Stimulated activated CD4-positive, alpha-beta T cell treated with anti-CD3 and anti-CD28 coated beads, Interleukin-15, amount 100 ng/mL, for 1 hour (primary cell): ENCODE measurements at places on chromosomes 3 and 15.

- DNase-seq, result no peak
Measured at GRCh38 chr3:108234387-108234957, 12.2 kb upstream of the IFT57 start.

DNA sequence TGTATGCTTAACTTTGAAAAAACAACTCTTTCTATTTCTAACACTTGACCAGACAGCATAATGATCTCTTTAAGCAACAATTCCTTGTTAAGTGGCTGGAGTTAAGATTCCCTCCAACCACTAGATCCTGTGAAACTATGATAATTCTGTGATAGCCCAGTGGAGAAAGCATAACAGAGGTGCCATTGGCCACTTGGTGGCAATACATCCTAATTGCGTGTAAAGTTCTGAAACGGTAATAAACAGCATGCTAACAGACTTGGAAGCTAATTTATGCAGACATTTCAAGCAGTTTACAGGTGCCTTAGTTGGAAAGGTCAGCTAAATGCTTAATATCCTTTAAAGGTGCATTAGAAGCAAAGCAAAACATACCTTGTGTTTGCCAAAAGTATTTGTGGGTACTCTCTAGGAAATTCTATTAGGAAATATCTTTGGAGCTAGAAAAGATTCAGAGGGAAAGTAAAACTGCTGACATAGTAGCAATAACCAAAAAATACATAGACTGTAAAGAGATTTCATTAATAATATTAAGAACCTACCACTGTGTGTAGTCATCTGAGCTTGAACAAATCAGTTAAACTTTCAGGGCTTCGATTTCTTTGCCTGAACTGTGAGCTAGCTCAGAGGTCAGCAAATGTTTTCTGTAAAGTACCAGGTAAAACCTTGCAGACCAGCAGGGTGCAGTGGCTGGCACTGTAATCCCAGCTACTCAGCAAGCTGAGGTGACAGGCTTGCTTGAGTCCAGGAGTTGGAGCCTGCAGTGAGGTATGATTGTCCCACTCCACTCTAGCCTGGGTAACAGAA is 19.0 kb upstream of the CSTA start:
- DNase-seq, result no peak

DNA sequence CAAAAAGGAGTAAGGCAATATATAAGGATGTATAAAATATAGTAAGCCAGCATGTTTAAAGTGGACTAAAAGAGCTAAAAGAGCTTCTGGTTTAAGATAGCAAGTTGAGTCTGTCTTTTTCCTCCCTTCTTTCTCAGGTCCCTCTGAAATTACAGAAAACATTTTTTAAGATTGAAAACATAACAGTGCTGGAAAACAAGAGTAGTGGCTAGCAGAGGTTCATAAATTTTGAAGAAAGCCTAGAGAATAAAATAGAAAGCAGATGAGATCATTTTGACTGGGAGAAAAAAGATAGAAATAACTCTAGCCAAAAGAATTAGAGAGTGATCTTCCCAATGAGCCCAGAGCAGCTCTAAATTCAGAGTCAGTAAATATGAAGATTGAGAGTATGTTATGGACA is 41.9 kb downstream of the ATP8B4 start:
- no peak for DNase-seq

DNA sequence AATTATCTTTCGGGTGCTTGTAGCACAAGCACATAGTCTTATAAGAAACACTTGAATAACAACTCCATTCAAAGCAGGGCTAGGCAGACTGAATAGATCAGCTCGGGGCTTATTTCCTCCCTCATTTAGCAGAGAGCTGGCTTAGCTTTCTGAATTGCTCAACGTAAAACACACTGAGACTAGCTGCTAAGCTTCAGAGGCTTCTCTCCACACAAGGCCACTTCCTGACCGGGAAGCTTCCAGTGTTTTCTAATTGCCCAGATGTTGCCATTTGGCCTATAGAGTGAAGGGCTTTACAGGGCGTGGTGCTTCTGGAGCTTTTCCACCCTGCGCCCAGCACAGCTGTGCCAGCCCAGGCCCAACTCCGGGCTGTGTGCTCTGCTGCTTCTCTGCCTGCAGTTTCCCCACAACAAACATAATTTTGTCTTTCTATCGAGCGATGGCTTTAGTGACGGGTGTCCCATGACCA is 16.6 kb downstream of the FAM240A start:
- DNase-seq, result no peak

GRCh38 chr3:101535221-101535620 is 22.2 kb upstream of the SENP7 start:
- no peak for DNase-seq

DNA sequence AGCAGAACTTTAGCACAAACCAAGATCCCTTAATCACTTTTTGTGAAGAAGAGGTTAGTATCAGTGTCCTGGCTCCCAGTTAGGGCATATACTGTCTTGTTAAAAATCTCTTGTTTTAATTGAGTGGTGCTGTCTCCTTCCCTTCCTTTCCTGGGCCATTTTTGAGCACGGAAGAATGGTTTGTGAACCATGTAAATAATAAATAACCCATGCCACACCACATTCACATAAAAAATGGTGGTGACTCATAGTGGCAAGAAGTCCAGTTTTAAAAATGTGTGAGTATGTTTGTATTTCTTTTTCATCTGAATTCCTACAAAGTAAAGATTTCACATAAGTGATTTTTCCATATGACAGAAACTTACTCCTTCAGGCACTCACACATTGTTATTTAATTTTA is 59.1 kb upstream of the SPRED1 start:
- no peak for DNase-seq

DNA sequence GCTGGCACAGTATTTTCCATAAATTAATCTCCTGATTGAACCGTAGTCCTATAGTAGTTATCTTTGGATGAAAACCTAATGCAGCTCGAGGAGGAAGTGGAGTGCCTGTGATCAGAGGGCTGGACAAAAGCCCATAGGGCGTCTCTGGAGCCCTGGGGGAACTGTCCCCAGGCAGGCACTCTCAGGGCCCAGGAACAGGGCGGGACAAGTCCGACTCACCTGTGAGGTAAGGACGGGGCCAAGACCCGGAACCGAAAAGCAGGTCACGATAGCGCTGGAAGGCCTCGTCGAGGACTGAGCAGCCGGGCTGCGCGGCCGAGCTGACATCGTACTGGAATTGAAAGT is 341 bp downstream of the HEXA start:
- DNase-seq, result no peak

DNA sequence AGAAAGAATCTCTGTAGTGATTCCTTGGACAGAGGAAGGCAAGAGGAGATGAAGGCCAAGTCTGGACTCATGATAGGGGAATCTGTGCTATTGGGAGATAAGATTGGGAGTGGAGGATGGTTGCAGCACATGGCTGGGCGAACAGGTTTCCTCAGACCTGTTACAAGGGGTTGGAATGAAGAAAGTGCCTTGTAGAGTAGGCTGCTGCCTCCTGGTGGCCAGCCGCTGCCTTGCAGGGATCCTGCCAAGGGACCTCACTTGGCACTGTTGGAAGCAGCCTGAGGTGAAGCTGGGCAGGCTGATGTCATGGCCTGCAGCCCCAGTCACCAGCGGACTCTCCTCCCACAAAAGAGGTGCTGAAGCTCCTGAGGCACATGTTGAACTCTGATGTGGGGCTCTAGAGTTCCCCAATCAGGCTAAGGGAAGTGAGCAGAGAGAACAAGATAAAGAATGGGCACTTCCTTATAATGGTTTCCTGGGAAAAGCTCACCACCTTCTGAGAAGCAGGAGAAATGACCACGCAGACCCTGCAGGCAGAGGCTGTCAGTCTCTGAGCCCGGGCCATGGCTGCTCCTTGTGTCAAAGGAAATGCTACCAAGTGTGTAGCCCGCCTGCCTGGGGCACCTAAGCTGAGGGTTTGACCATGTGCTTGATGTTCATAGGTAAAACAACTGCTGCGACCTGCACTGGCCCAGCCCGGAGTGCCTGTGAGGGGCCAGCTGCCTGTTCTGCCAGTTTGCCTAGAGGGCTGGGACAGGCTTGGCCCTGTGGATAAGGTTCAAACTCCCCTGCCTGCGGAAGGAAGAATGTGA is 1.6 kb upstream of the TEX264 start:
- DNase-seq, result peak; percentile 49

GRCh38 chr15:99098426-99098825 is 6.5 kb upstream of the SYNM start:
- no peak for DNase-seq

DNA sequence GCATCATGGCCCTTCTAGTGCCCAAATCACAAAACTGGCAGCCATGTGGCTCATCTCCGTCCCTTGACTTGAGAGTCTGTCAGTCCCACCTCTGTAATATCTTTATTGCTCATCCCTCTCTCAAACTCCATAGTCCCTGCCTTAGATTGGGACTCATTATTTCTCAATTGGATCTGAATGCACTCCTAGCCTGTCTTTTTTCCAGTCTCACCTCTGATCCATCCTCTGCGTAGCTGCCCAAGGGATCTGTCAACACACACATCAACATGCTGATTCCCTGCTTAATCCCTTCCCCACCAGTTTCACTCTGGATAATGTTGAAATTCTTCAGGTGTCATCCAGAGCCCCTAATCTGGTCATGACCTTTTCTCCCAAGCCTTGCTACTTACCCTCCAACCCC is 39.3 kb downstream of the NMNAT3 start:
- DNase-seq, result no peak

GRCh38 chr3:114496021-114496434 is 202.2 kb downstream of the TIGIT start:
- no peak for DNase-seq

DNA sequence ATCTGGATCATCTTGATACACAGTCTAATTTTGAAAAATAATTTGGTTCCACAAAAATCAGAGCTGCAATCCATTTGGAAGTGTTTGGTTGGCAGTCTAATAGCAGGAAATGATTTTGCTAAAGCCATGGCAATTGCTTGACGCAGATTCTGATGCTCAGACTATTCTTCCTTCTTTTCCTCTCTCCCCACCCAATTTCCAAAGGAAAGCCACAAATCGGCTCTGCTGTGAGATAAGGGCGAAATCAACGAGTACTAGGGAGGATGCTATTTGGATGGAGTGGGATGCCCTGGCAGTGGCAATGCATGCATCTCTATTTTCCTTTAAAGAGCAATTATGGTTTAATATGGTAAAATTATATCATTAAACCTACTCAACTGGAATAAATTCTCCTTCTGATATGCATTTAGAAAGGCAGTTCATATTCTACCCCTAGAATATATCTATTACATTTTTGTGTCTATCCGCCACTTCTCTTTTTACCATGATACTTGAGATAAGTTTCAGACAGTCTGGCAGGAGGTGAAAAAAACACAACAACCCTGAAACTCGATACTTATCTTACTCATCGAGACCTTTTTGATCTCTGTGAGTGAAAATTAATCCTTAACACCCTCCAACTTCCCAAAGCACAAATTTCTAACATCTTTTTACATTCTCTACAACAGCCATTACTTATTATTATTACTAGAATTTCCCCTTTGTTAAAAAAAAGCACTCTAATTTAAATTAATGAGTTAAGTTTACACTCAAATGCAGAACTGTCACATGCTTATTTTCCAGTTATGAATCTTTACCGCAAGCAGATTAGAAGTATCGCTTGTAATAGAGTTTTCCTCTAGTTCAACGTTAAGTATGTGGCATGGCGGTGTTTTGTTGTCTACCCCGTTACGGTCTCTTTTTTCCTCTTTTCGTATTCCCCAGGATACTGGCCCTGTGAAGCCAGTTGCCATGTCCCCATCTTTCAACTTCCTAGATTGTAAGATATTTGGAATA is 433.3 kb downstream of the FOXP1 start:
- DNase-seq, result no peak

DNA sequence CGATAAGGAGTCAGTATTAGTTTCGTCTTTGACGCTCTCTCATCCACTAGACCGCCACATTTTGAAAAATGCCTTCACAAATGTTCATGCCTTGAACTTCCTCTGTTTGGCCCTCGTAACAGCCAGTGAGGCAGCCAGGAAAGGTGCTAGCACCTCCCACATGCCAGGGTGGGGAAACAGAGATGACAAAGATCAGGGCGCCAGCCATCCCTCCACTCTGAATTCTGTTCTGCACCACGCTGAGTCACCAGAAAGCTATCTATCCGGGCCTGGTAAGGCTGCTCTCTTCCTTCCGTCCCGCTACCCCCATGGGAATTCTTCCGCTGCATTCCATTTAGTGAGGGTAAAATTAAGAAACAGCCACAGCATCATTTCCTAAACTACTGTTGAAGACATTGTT is 31.3 kb upstream of the BCL2L10 start:
- no peak for DNase-seq

GRCh38 chr3:194686816-194687637 is 1.3 kb downstream of the FAM43A start:
- DNase-seq, result peak; percentile 27

- DNase-seq, result no peak
Measured at GRCh38 chr3:153284282-153284938, 122.4 kb downstream of the RAP2B start.

DNA sequence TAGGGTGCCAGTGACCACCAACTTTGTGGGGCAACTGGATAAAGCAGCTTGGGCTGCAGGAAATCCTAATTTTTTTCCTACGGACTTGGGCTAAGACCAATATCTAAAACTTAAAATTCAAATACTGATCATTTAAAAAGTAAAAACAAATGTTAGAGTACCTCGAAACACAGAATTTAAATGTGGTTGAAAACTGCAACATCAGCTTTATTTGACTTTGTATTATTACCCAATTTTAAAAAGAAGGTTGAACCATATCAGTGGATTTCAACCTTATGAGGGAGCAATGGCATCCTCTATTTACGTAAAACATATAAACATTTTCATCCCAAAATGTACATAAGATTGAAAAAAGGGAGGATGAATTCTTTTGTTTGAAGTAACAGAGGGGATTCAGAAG is 26.2 kb downstream of the CFAP20DC start:
- DNase-seq, result no peak

- no peak for DNase-seq
Measured at GRCh38 chr3:100516232-100516631, 23.8 kb downstream of the TMEM45A start.

DNA sequence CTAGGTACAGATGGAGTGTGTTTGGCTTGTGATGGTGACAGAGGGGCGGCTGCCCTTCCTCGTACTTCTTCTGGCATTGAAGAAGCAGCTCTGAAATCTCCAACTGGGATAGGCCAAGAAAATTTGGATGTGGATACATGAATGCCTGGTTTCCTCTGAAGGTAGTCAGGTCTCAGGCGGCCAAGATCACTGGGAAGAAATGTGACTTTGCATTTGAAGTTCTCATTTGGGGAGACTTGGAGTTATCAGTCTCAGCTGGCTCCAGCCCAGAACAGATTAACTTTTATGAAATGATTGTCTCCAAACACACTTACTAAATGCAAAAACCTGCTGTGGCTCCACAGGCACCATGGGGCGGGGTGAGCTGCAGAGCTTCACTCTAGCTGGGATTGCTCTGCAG is 215.9 kb downstream of the THSD4 start:
- no peak for DNase-seq

GRCh38 chr3:107117922-107118536 is 259.2 kb upstream of the CCDC54 start:
- no peak for DNase-seq
